ENCODE measurements at places on chromosomes 6 and 20.
A peak's percentile ranks its signal among the peaks of the same experiment; 100 is the strongest.

- no peak for DNase-seq
These were observed 54.7 kb downstream of the NDUFAF5 start for GRCh38 chr20:13839421-13840092.

GRCh38 chr6:137581019-137581707, 87.0 kb upstream of the OLIG3 start:
- DNase-seq: no peak

GRCh38 chr6:170504479-170504878, 48.6 kb downstream of the PSMB1 start:
- DNase-seq: no peak

DNA sequence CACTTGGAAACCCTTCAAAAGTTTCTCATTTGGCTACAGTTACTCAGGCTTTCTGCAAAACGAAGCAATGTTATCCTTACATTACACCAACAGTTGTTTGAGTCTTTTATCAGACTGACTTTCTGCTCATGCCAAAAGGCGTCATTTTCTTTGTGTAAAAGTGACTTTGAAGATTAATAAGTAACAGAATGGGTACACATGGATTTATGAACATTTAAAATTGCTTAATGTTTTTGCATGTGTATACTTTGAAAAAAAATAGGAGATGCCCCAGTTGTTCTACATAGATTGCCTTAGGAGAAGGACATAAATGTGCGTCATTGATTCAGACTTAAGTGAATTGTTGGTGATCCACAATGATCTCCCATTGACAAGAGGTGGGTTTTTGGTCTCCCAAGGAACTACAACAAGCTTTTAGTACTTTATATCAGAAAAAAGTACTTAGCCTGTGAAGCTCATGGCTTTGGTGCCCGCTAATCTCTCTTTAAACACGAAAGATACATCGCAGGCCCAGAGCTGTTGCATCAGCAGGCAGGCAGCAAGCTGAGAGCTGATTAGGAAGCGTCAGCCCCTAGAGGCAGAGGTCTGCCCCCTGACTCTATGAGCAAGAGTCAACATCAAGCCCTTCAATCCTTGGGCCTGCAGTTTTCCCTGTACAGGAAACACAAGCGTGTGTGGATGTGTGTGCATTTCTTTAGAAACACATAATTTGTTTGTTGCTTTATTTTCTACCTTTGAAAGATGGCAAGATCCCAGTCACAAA, 45.9 kb downstream of the SLC22A3 start:
- DNase-seq: no peak

- DNase-seq: peak; percentile 73
These were observed 596.7 kb downstream of the EPM2A start for GRCh38 chr6:145138469-145139139.

- DNase-seq: no peak
These were observed 47.8 kb downstream of the CDH22 start for GRCh38 chr20:46260480-46260879.

DNA sequence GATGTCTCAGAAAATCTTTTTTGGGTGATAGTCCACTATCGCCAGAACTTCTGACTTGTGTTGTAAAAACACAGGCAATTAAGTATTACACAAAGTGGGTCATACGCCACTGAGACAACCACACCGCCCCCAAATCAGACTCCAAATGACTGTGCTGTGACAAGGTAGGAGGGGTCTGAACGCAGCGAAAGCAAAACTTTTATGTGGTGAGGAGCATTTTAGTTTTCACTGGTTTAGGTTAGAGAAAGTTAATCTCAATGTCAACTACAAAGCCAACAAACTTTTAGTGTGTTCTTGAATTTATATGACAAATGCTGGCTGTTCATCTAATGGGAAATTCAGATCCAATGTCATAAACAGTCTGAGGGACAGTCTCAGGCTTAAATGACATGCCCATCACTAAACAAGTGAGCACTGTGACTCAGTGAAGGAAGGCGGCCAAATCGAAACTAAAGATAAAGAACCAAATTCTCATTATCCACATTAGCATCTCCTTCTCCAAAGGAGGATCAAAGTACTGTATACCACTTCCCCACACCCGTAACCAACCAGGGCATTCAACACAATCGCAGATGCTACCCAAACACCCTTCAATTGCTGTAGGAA, 186.7 kb downstream of the GJA10 start:
- DNase-seq: no peak

GRCh38 chr20:56724241-56724757, 95.2 kb downstream of the TFAP2C start:
- DNase-seq: no peak

GRCh38 chr6:157650261-157650640, 172.8 kb upstream of the SNX9 start:
- no peak for DNase-seq

DNA sequence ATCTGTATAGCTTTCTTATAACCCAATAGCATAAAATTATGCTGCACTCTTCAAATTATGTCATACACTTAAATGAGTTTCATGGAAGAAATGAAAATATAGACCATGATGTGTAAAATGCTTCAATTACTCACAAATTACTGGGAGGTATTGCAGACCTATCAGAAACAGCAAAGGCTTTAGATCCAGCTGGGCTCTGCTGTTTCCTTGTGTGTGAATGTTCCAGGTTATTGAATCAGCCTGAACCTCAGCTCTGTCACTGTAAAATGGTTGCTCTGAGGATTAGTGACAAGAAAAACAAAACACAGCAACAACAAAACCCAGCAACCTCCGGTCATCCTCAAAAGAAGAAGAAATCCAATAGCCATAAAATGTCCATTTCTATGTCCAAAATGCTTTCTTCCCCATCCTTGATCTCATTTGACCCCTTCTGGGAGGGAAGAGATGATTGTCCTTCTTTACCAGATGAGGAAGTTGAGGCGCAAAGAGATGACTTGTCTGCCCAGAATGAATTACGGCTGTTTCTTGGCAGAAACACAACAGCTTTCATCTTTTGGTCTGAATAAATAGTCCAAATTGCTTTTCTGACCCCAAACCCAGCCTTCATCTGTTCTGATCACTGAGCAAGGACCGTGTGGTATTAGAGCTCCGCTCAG, 42.2 kb upstream of the TGM6 start:
- no peak for DNase-seq

DNA sequence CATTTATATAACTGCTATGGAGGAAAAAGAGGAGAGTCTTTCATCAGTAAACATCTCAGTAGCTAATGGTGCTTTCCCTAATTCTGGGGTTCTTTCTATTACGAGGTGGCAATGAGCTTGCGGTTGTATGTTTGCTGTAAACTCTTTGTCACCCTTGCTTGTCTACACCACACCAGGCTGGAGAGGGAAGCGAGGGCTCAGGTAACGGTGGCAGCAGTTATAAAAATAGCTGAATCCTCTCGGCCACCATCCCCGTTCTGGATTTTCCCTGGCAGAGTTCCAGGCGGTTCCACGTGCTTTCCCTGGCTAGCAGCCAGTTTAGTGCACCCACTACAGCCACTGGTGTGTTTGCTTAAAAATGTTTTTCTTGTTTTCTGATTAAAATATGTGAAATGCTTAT, 39.0 kb downstream of the MAS1 start:
- no peak for DNase-seq
